ENCODE measurements at places on chromosomes 1 and 21.

DNA sequence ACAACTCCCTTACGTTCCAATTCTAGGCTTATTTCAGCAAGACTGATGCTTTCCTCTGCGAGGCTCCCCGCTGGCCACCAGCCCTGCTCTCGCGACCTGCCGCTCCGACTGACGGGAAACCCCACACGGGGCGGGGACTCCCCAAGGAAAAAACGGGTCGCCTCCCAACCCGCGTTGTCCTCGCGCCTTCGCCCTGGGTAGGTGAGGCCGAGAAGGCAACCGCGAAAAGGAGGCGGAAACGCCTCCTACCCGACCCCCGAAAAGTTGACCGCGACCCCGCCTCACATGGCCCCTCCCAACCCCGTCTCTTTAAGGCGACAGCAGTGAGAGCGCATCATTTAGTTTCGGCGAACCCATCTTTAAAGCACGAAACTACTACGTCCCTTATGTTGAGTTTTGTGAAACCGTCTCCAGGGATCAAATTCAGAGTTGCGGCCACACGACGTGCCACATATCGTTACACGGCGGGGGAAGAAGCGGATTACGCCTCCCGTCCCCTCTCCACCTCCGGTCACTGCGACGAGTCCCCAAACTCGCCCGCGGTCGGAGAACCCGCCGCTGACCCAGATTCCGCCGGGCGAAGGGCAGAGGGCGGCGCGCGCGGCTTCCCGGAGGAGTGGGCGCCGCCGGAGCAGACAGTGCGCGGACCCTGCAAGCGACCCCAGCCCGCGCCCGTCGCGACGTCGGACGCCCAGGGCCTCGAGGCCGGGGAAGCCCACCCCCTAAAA is 1.2 kb downstream of the ANP32E start:
- DNase-seq = peak; percentile 84

DNA sequence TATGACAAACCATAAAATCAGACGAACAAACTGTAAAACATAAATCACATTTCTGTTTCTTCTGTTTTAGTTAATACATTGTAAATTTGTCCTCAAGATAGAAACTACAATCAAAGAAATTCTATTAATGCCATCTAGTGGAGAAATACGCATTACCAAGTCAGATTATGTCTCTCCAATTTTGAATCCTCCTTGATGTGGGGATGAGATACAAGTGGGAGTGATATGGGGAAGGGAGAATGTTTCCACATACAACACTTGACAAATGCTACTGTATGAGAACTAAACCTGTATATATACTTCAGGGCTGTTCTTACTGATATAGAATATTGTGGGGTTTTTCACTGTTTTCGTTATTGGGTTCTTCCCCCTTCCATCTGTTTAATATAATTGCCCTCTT is 2.6 kb downstream of the HFM1 start:
- no peak for DNase-seq

DNA sequence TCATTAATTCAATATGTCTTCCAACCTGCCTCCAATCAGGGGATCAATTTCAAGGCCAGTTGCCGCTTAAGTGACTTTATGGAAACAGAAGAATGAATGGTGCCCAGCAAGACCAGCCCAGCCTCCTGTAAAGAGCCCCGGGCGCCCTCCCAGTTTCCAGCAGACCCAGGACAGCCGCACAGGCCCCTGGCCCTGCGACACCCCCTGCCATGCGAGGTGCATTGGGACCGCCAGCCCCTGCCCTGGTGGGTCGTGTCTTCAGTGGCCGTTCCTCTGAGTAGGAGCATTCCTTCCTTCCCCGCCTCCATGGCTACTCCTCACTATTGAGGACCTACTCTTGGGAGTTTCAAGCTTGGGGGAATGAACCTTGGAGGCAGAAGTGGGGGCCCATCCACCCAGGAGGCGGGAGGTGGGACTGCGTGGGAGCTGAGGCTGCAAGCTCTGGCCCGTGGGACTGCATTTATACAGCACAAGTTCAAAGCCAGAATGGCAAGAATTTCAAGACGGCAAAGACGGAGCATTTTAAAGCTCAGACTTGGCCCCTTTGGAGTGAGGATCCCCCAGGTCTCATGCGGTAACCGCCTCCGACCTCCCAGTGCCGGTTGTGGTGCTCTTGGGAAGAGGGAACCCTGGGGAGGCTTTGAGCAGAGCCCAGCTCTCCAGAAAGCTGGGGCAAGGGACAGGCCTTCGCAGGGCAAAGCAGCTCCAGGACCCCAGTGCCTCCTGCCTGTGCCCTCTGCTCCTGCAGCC is 73.1 kb upstream of the ACTRT2 start:
- no peak for DNase-seq

DNA sequence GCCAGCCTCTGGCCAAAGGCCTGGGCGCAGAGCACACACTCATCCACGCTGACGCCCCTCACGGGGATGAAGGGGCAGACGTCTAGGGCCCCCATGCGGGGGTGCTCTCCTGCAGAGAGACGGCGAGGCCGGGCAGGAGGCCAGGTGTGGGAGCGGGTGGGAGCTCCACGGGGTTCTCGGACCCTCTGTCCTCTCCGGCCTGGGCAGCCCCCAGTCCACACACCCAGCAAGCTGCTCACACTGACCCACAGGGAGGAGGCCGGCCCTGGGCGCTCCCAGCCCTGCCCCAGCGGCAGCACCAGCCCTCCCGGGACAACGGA is 2.5 kb downstream of the FTCD start:
- DNase-seq = no peak

GRCh38 chr1:229318056-229318455 is 24.8 kb downstream of the CCSAP start:
- no peak for DNase-seq

DNA sequence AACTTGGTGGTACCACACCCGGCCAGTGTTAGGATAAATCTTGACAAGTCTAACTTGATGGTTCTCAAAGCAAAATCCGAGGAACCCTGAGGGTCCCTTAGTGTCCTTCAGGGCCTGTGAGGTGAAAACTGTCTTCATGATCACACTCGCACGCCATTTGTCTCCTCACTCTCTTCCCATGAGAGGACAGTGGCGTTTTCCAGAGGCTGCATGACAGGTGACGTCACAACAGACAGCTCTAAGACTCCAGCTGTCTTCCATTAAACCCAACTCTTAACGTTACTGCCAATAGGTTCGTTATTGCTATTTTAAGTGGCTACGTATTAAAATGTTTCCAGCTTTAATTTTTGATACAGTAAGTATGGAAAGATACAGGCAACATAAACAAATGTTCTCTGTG is 13.8 kb downstream of the CFAP74 start:
- no peak for DNase-seq

DNA sequence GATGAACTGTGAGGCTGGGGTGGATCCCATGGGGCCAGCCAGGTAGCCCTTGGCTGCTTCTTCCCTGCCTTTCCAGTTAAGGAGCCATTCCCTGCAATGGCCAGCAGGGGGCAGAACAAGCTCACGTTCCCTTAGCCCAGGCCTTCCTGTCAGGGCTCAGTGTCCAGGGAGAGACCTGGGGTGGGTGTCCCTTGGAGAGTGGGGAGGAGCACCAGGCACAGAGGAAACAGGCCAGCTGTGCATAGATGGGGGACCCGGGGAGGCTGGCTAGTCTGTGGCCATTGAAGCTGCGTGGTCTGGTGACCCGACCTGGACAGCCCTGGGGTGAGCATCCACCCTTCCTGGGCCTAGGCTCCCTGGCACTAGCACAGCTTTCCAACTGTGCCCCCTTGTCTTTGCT is 13.2 kb upstream of the EPS8L3 start:
- DNase-seq = peak; percentile 62

Measured in T-helper 1 cell (primary cell).